ENCODE measurements at places on chromosomes 5 and 9. TPM values are rescaled to one million over a fixed set of nuclear protein-coding genes. Genes with fewer than 3 reads are reported as not detected.

PRDM9 gene
- not detected for total RNA-seq

OR1Q1 gene
- total RNA-seq = not detected

CKMT2 gene
- not detected for total RNA-seq

OR1L6 gene
- total RNA-seq = not detected

CFAP90 gene
- not detected for total RNA-seq

RAD50 gene
- total RNA-seq = 49.1 TPM

FOXD4L5 gene
- 0.10 TPM for total RNA-seq

DNA sequence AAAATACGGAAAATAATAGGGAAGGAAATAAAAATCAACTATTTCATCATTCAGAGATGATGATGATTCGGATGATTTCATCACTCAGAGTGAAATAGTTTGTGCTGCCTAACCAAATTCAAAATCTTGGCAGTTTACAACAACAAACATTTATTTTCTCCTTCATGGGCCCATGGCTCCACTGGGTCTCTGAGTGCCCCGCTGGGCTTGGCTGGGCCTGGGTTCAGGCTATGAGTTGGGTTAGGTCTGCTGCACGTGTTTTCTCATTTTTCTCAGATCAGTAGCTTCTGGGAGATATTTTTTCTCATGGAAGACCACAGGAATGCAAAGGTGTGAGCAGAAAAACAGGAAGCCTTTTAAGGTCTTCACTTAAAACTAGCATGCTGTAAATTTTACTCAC is 24.0 kb upstream of the F2RL1 start:
- no peak for DNase-seq
- no peaks in the 10 kb centered on the region for H3K27me3 ChIP-seq
- H3K4me3 ChIP-seq = no peak overlapping the region
- H3K36me3 ChIP-seq = no peaks in the 10 kb centered on the region
- no peak overlapping the region for H3K27ac ChIP-seq
- H3K4me1 ChIP-seq = peaks cover 7% of the 10 kb centered on the region

DNA sequence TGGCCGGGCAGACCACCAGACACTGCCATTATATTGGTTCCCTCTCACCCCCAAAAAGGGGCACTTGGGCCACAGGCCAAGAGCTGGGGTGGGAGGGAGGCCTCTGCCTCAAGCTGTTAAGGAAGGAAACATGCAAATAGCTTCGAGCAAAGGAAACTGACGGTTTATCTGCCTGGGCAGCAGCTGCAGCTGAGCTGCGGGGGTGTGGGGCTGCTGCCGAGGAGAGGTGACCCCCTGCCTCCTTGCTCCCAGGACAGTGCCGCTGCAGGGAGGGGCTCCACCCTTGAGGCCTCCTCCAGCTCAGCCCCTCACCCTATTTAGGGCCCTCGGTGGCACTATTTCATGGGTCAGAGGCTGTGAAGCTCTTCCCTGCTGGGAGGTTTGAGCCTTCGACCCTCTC is 789 bp downstream of the DOK3 start:
- H3K27me3 ChIP-seq = no peaks in the 10 kb centered on the region
- peaks cover 15% of the 10 kb centered on the region for H3K4me1 ChIP-seq
- no peak overlapping the region for H3K4me3 ChIP-seq
- DNase-seq = no peak

GRCh38 chr5:142325725-142326479 is 1.1 kb upstream of the SPRY4 start:
- H3K27me3 ChIP-seq = peaks cover 76% of the 10 kb centered on the region
- peak; percentile 35 for DNase-seq
- peak overlapping the region; percentile 86 for H3K4me3 ChIP-seq
- no peaks in the 10 kb centered on the region for H3K36me3 ChIP-seq
- H3K27ac ChIP-seq = peak overlapping the region; percentile 62

DNA sequence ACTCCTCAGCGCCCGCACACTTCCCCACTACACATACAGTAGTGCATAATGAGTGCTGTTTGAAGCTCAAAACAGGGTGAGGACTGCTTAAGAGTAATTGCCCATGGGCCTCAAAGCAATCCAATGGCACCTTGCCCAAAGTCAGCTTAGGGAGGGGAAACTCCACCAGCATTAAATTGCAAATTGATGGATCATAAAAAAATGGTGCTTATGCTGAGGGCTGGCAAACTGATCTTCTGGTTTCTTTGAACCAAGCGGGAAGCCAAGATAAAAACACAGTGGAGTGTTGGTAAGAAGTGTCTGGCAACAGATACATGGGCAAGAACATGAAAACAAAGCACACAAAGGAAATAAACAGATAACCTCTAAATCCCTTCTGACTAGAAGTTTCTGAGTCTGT is 28.0 kb downstream of the TLE1 start:
- H3K27ac ChIP-seq = no peak overlapping the region
- no peaks in the 10 kb centered on the region for H3K36me3 ChIP-seq
- no peak overlapping the region for H3K4me3 ChIP-seq

DNA sequence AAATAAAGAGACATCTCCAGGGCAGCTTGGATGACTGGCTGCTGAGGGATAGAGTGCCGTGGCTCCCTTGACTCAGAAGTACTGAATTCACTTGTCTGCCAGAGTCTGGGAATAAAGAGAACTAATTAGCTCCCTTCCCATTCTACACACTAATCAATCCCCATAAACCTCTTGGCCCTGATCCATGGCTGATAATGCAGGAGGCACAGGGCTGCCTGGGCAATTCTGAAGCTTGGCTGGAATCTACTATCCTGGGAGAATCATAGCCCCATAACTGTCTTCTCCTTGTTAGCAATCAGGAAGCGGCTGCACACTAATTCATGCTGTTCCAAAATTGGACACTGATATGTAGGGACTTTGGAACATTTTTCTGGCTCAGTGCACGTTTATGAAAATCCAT is 197.7 kb downstream of the PTTG1 start:
- H3K27ac ChIP-seq = no peak overlapping the region
- H3K4me3 ChIP-seq = no peak overlapping the region
- no peaks in the 10 kb centered on the region for H3K4me1 ChIP-seq

- H3K4me3 ChIP-seq = no peak overlapping the region
- no peak overlapping the region for H3K27ac ChIP-seq
- no peaks in the 10 kb centered on the region for H3K4me1 ChIP-seq
- H3K36me3 ChIP-seq = no peaks in the 10 kb centered on the region
- DNase-seq = no peak
Measured at GRCh38 chr5:145633474-145633873, 201.7 kb downstream of the PRELID2 start.

GRCh38 chr5:2751592-2752021 is at the start of gene IRX2:
Gene IRX2, minus strand, starts transcription at chr5:2751677. Its CDS starts 264 bp downstream, at chr5:2751413.
- DNase-seq = no peak
- H3K4me3 ChIP-seq = no peak within 1 kb of the TSS

DNA sequence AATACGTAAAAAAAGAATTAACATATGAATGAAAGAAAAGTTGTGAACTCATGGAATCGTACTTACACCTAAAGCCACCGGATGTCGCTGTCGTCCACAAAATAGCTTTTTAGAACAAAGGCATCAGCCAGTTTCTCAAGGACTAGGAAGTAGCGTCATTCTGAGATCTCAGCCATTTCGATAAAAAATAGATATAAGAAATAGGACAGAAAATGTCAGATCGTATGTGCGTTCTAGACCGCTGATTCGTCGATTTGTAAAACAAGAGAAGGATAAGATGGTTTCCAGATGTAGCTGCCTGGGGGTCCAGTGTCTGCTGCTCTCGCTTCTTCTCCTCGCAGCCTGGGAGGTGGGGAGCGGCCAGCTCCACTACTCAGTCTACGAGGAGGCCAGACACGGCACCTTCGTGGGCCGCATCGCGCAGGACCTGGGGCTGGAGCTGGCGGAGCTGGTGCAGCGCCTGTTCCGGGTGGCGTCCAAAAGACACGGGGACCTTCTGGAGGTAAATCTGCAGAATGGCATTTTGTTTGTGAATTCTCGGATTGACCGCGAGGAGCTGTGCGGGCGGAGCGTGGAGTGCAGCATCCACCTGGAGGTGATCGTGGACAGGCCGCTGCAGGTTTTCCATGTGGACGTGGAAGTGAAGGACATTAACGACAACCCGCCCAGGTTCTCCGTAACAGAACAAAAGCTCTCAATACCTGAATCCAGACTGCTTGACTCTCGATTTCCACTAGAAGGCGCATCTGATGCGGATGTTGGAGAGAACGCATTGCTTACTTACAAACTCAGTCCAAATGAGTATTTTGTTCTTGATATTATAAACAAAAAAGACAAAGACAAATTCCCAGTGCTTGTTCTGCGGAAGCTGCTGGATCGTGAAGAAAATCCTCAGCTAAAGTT is at the start of gene PCDHA10:
PCDHA10 (plus strand) TSS at position 126 of the 903 bp plus-strand sequence; CDS start at position 278, 152 bp downstream.
- H3K4me3 ChIP-seq = no peak within 1 kb of the TSS
- peaks cover 12% of the 10 kb centered on the region for H3K36me3 ChIP-seq
- no peak within 1 kb of the TSS for H3K27ac ChIP-seq
- DNase-seq = no peak
- no peaks in the 10 kb centered on the region for H3K4me1 ChIP-seq
- peaks cover 48% of the 10 kb centered on the region for H3K27me3 ChIP-seq

GRCh38 chr9:95461448-95462248 is 55.1 kb downstream of the PTCH1 start:
- no peak for DNase-seq
- peak overlapping the region; percentile 87 for H3K27ac ChIP-seq
- peaks cover 34% of the 10 kb centered on the region for H3K4me1 ChIP-seq
- peaks cover 14% of the 10 kb centered on the region for H3K36me3 ChIP-seq

GRCh38 chr5:10106806-10107205 is 142.9 kb downstream of the ATPSCKMT start:
- peaks cover 3% of the 10 kb centered on the region for H3K27me3 ChIP-seq
- H3K4me1 ChIP-seq = no peaks in the 10 kb centered on the region

DNA sequence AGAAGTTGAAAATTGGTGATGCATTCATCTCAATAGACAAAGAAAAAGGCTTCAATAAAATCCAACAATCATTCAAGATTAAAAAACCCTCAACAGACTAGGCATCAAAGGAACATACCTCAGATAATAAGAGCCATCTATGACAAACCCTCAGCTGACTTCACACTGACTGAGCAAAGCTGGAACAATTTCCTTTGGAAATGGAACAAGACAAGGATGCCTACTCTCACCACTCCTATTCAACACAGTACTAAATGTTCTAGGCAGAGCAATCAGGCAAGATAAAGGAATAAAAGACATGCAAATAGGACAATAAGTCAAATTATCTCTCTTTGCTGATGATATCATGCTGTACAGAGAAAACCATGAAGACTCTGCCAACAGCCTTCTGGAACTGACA is 1188.1 kb downstream of the DTWD2 start:
- no peak overlapping the region for H3K27ac ChIP-seq
- no peaks in the 10 kb centered on the region for H3K4me1 ChIP-seq
- H3K27me3 ChIP-seq = no peaks in the 10 kb centered on the region
- no peak overlapping the region for H3K4me3 ChIP-seq
- no peaks in the 10 kb centered on the region for H3K36me3 ChIP-seq
- DNase-seq = no peak

DNA sequence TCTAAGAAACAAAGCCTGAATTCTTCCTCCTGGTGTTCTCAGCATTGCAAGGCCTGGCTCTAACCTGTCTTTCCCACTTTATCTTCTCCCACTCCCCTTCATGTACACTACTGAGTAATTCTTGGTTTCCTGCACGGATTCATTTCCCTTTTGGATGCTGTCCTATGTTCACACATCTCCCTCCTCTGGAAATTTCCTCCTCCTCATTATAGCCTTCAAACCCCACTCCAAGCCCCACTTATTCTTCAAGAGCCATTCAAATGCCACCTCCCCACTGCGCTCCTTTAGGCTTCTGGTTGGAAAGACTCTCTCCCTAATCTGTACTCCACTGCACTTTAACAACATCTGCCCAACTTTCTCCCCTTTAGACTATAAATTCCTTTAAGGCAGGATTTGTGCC is 28.2 kb upstream of the C5orf63 start:
- no peak overlapping the region for H3K4me3 ChIP-seq
- no peak overlapping the region for H3K27ac ChIP-seq
- peaks cover 6% of the 10 kb centered on the region for H3K4me1 ChIP-seq
- no peaks in the 10 kb centered on the region for H3K27me3 ChIP-seq

GRCh38 chr5:176785184-176786145 is 24.9 kb upstream of the UNC5A start:
- peaks cover 2% of the 10 kb centered on the region for H3K4me1 ChIP-seq
- no peak overlapping the region for H3K27ac ChIP-seq
- no peak overlapping the region for H3K4me3 ChIP-seq
- DNase-seq = no peak

DNA sequence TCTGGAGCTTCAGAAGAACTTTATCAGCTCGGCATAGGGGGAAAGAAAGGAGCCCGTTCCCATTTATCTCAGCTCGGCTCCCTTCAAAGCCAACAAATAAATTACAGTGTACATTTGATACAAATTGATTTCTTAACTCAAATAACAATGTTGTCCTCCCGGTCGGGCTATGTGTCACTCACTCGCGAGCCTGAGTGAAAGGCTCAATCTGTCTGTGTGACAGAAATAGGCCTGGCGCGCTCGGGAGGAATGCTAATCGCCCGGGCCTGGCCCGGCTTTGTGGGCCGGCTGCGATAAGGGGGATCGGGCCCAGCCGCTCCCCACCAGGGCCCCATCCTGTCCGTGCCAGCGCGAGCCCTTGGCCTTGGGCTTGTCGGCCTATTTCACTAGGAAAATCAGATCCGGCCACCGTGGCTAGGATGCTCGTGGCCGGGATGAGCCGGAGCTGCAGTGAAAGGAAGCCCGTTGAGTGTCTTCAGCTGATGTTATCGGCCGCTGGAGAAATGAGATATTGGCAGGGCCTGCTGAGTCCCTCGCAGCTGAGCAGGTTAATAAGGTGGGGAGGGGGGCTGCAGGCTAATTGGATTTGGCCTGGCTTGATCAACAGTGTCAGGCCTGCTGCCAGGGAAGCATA is 258.7 kb downstream of the IRX1 start:
- no peak overlapping the region for H3K4me3 ChIP-seq
- H3K36me3 ChIP-seq = no peaks in the 10 kb centered on the region
- H3K4me1 ChIP-seq = no peaks in the 10 kb centered on the region

DNA sequence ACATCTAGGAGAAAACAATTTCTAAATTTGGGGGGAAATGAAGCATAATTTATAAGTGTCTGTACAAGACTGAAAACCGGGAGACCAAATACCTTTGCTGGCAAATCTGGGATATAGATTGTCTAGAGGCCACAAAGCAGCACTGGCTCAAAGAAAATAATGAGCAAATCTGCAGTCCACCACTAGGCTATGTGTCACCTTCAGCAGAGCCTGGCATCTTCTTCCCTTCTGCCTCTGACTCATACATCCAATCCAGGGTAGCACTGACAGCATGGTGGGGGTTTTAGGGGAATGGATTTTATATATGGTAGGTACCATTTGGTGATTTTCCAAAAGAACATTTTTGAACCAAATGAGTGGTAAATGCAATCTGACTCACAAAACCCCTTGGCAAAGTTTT is 12.8 kb downstream of the FAM81B start:
- no peak overlapping the region for H3K4me3 ChIP-seq
- H3K36me3 ChIP-seq = no peaks in the 10 kb centered on the region
- no peak overlapping the region for H3K27ac ChIP-seq
- H3K4me1 ChIP-seq = peaks cover 3% of the 10 kb centered on the region
- no peak for DNase-seq

DNA sequence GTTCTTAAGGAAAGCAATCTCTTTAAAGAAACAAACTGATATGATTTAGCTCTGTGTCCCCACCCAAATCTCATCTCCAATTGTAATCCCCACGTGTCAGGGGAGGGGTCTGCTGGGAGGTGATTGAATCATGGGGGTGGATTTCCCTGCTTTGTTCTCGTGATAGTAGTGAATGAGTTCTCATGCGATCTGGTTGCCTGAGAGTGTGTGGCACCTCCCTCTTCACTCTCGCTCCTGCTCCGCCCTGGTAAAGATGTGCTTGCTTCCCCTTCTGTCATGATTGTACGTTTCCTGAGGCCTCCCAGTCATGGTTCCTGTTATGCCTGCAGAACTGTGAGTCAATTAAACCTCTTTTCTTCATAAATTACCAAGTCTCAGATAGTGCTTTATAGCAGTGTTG is 412.7 kb upstream of the SMC2 start:
- H3K27ac ChIP-seq = no peak overlapping the region
- H3K4me3 ChIP-seq = no peak overlapping the region
- no peaks in the 10 kb centered on the region for H3K36me3 ChIP-seq
- no peak for DNase-seq
- no peaks in the 10 kb centered on the region for H3K27me3 ChIP-seq
